ENCODE measurements at places on chromosomes 3 and 15. TPM values are rescaled to one million over a fixed set of nuclear protein-coding genes. Genes with fewer than 3 reads are reported as not detected.

- no peak overlapping the region for H3K27ac ChIP-seq
- no peak overlapping the region for H3K4me3 ChIP-seq
- no peaks in the 10 kb centered on the region for H3K27me3 ChIP-seq
- no peak for DNase-seq
- H3K36me3 ChIP-seq = no peaks in the 10 kb centered on the region
Measured at GRCh38 chr15:74422265-74422651, 11.5 kb downstream of the SEMA7A start.

DNA sequence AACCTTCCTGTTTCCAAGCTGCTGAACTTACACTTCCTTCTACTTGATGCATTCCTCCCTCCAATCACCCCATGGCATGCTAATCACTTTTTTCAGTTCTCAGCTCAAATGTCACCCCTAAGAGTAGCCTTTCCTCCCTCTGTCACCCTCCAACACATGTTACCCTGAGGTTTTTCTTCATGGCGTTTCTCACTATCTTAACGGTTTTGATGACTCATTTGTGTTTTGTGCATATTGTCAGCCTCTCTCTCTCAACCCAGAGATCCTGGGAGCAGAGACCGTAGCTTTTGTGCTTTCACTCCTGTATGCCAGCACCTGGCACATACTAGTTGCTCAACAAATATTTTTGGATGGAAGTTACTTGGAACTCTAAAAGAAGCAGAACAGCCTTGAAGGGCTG is 24.5 kb downstream of the LRRC3B start:
- no peaks in the 10 kb centered on the region for H3K4me1 ChIP-seq
- no peak overlapping the region for H3K4me3 ChIP-seq
- no peaks in the 10 kb centered on the region for H3K36me3 ChIP-seq
- no peaks in the 10 kb centered on the region for H3K27me3 ChIP-seq
- DNase-seq = no peak

Gene BMF
- total RNA-seq = 19.7 TPM

- H3K27me3 ChIP-seq = no peaks in the 10 kb centered on the region
- no peak for DNase-seq
- H3K4me1 ChIP-seq = no peaks in the 10 kb centered on the region
- no peak overlapping the region for H3K27ac ChIP-seq
- no peaks in the 10 kb centered on the region for H3K36me3 ChIP-seq
Measured at GRCh38 chr15:48759921-48760320, 50.9 kb downstream of the CEP152 start.

- no peak for DNase-seq
- no peak overlapping the region for H3K27ac ChIP-seq
- H3K4me1 ChIP-seq = no peaks in the 10 kb centered on the region
- H3K4me3 ChIP-seq = no peak overlapping the region
- no peaks in the 10 kb centered on the region for H3K36me3 ChIP-seq
Measured at GRCh38 chr3:87987952-87988351, 70.9 kb downstream of the CGGBP1 start.

DNA sequence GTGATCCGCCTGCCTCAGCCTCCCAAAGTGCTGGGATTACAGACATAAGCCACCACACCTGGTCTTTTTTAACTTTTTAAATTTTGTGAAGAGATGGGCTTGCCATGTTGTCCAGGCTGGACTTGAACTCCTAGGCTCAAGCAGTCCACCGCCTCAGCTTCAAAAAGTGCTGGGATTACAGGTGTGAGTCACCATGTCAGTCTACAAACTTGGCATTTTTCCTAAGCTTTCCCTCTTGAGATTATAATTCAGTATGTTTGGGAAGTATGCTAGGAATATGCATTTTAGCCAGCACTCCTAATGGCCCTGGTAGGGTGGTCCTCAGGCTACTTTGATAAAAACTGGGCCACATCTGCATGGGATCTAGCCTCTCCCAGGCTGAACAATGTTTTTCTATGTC is 4.4 kb downstream of the WDR73 start:
- no peak overlapping the region for H3K27ac ChIP-seq
- no peaks in the 10 kb centered on the region for H3K4me1 ChIP-seq
- DNase-seq = no peak
- no peak overlapping the region for H3K4me3 ChIP-seq
- no peaks in the 10 kb centered on the region for H3K27me3 ChIP-seq

Gene EPB42
- not detected for total RNA-seq

Gene SAMMSON
- total RNA-seq = 0.98 TPM

Gene TMEM212
- not detected for total RNA-seq

DNA sequence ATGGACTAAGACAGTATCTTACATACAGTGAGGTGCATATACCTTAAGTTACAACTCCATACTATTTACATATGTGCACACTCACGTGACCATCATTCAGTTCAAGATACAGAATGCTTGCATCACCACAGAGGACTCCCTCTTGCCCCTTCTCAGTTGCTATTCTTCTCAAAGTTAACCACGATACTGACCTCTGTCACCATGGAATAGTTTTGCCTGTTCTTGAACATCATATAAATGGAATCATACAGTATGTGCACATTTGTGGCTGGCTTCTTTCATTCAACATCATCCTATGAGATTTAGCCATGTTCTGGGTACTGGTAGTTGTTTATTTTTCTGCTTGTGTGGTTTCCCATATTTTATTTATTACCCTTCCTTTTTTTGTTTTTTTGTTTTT is 10.4 kb upstream of the ZSCAN2 start:
- no peaks in the 10 kb centered on the region for H3K4me1 ChIP-seq
- no peak overlapping the region for H3K27ac ChIP-seq
- no peaks in the 10 kb centered on the region for H3K36me3 ChIP-seq
- no peaks in the 10 kb centered on the region for H3K27me3 ChIP-seq
- H3K4me3 ChIP-seq = no peak overlapping the region

DNA sequence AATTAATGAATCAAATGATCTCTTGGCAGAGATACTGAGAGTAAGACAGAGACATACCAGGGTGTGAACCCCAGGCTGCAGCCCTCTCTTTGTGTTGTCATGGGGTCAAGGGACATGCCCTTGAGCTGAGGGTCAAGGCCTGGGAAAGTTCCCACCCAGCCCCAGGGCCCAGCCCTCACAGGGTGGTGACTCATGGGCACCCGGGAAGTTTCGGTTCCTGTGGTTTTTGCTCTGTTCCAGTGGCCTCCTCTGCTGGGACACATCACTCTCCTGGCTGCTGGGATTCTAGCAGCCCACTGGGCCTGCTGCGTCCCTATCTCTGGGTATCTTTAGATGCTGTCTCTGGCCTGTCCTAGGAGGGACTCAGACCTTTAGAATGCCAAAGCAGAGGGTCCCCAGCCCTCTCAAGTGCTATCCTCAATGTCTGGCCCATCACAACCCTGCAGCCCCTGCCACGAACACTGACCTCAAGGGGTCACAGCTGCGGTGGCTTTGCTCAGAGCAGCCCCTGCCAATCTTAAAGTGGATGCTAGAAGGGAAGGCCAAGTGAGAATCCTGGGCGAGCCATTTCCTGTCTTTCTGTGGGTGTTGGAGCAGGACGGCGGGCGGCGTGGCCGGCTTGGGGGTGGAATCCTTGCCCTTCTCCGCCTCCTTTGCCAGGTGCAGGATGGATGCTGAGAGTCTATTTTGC is 148.4 kb upstream of the TLE3 start:
- H3K4me1 ChIP-seq = peaks cover 3% of the 10 kb centered on the region
- H3K4me3 ChIP-seq = no peak overlapping the region
- H3K27ac ChIP-seq = no peak overlapping the region
- H3K27me3 ChIP-seq = no peaks in the 10 kb centered on the region

GRCh38 chr3:56737006-56737405 is 53.9 kb upstream of the TASOR start:
- H3K36me3 ChIP-seq = no peaks in the 10 kb centered on the region
- H3K27ac ChIP-seq = no peak overlapping the region
- no peaks in the 10 kb centered on the region for H3K27me3 ChIP-seq
- DNase-seq = no peak
- no peak overlapping the region for H3K4me3 ChIP-seq
- no peaks in the 10 kb centered on the region for H3K4me1 ChIP-seq

Gene GCNT3
- 14.8 TPM for total RNA-seq

Gene GPR171
- 4.9 TPM for total RNA-seq

Data from kidney (tissue), 22 donors.